ENCODE measurements at places on chromosomes 16 and 17.
A peak's percentile ranks its signal among the peaks of the same experiment; 100 is the strongest.

DNA sequence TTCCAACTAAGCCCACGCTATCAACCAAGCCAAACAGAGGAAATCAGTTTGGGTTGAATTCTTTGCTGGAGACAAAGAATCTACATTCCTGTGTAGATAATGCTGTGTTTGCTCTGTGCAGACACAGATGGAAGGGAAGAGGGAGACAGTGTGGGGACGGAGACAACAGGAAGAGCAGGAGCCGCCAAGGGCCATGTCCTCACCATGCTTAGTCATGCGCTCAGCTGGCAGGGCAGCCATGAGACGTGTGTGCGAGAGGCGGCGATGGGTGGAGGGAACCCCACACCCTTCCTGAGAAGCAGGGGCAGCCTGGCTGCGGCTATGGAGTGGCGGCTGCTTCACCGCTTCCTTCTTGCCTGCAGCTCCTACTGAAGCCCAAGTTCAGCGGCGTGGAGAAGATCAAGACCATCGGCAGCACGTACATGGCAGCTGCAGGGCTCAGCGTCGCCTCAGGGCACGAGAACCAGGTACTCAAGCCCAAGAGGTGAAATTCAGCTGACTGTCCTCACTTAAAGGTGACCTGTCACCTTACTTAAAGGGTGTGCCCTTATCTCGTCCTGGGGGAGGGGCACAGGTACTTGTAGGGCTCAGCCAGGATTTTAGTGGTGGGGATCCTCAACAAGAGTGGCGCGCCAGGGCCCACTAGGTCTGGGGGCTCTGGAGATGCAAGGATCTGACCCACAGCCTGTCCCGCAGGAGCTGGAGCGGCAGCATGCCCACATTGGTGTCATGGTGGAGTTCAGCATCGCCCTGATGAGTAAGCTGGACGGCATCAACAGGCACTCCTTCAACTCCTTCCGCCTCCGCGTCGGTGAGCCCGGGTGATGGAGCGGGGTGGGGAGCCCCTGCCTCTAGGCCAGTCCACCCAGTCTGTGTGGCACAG, 47.5 kb downstream of the ADCY7 start:
- DNase-seq: no peak

DNA sequence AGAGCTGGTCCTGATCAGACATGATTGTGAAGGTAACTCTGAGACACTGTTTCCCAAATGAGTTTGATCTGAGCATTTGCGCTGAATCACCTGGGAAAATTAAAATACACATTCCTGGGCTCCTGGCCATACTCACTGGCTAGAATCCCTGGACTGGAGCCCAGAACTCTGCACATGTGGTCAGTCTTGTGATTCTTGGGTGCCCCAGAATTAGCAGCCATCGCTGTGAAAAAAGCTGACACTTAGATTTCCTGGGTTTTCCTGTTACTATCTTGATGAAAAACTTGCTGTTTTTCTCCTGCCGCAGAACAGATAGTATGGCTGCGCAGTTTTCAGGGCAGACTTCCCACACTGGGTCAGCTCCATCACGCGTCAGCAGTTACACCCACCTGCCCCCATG, 24.6 kb downstream of the NECAB2 start:
- peak; percentile 57 for DNase-seq

- no peak for DNase-seq
These were observed 5.9 kb upstream of the HOXB13 start for GRCh38 chr17:48734333-48735061.

GRCh38 chr17:79777894-79778503, at the start of gene CBX2:
Gene CBX2, plus strand, starts transcription at chr17:79778148. Its CDS starts 88 bp downstream, at chr17:79778236.
- peak; percentile 72 for DNase-seq

DNA sequence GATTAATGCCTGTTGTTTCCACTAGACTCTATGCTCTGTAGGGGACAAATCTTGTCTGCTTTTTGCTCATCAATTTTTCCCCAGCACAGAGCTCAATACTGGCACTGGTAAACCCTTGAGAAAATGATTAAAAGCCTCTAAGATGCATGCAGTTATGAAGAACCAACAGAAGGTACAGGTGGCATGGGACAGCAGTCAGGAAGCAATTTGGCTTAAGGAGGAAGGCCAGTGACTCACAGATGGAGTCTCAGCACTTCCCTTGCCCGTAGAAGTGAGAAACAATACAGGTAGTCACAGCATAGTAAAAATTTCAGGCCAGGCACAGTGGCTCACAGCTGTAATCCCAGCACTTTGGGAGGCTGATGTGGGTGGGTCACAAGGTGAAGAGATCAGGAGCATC, 504.7 kb upstream of the RBFOX1 start:
- DNase-seq: no peak

- DNase-seq: no peak
These were observed 82.7 kb upstream of the CREBBP start for GRCh38 chr16:3963203-3963602.

GRCh38 chr17:79916506-79916905, 77.3 kb upstream of the CBX4 start:
- DNase-seq: no peak

DNA sequence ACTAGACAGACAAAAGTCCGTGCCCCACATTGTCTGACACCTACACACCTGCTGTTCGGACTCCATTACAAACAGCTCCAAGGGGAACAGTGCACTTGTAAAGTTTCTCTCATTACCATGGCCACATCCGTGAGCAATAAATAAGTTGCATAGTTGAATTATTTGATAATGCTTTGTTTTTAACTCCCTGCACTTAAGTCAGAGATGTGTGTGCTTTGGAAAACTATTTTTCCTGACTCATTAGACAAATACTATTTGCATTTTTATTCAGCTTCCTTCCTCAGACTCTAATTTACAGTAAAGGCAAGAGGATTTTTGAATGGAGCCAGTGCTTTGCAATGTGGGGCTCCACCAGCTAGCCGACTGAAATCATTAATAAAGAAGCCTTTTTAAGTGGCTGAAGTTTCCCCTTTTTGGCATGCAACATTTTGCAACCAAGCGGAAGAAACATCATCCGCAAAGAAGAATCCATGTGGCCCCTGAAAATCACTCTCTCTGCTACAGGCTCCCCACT, 6.5 kb upstream of the CCL2 start:
- peak; percentile 59 for DNase-seq

DNA sequence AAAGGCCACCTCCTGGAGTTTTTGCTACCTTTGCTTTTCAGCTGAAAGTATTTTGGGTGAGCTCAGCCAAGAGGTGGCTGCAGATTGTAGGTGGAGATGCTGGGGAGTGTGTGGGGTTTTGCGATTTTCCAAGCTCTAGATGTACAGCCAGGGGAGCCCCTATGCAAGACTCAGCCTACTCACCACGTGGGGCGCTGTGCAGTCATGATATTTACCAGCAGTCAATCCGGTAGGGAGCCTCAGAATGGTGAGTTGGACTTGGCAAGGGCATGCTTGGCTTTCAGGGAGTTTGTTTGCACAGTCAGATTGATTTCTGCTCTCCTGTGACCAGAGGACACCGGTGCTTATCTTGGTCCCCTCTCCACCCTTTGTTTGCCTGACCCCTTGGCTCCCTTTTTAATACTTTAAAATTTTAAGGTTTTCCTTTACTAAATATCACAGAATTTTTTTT, 175.3 kb downstream of the UTP18 start:
- DNase-seq: no peak

DNA sequence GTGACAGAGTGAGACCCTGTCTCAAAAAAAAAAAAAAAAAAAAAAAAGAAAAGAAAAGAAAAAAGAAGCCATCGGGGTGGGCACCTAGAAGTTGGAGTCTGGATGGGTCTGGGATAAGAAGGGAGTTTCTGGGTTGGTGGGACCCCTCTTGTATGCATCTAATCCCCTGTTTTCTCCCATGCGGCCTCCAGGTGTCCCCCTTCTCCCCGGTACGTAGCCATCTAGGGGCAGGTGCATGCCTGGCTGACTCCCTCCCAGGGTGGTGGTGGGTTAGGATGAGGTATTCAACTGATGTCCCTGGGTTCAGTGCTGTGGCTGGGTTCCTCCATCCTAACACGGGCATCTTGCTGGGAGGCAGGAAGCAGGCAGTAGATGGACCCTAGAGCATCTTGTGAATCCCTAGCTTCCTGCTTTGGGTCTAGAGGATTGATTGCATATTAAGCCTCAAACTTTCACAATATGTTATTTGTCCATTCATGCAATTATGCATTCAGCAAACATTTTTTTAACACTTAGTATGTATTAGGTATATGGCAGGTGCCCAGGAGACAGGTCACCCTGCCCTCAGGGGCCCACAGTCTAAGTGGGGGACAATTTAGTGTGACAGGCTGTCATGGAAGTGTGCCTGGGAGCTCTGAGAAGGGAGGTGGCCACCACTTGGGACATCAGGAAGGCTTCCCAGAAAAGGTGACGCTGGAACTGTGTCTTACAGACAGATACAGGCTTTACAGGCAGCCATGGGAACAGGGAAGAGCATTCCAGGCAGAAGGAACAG, 13.1 kb downstream of the FMNL1 start:
- no peak for DNase-seq

- DNase-seq: no peak
These were observed 299.3 kb downstream of the SOX9 start for GRCh38 chr17:72419866-72420774.

DNA sequence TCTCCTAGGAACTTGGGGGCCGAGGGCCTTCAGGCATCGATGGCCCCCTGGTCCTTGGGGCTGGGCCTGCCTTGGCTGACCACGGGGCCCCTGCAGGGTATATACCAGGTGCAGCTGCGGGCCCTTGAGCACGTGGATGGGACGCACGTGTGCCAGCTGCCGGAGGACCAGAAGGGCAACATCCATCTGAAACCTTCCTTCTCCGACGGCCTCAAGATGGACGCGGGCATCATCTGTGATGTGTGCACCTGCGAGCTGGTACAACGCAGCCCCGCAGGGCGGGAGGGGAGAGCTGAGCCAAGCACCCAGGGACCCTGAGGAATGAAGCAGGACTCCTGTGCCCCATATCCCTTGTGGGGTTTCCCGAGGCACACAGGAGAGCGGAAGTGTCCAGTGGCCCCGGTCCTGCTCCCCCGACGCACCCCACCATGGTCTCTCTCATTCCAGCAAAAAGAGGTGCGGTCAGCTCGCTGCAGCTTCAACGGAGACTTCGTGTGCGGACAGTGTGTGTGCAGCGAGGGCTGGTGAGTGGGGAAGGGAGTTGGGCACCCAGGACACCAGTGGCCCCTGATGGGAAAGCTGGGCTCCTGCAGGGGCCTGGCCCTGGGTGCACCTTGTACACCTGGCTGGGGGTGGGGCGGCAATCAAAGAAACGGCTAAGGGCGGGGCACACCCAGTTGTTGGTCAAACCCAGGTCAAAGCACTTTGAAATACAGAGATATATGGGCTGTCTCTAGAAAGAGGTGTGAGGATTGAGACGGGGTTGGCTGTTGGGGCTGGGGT, 10.6 kb downstream of the ITGB4 start:
- DNase-seq: no peak

- DNase-seq: no peak
These were observed 9.8 kb upstream of the TBX2 start for GRCh38 chr17:61389670-61390478.

DNA sequence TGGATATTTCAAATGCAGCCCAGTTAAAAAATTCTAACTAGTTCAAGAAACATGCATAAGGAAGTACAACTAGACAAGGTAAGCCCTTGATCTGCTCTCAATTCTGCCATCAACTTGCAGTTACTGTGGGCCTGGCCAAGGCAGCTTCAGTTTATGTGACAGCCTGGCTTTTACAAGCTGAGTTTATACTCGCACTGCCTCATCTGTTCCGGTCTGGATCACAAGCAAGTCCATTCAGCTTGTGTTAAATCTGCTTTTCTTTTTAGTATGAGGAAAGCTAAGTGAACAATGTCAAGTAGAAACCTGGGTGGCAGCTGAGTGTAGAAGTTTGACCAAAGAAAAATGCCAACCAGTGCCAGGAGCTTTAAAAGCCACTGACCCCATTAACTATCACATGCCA, 76.6 kb upstream of the CORO6 start:
- no peak for DNase-seq

- DNase-seq: no peak
These were observed 135.5 kb upstream of the WSB1 start for GRCh38 chr17:27158382-27158781.

GRCh38 chr16:54934481-54935265, 4.0 kb downstream of the IRX5 start:
- DNase-seq: peak; percentile 62

DNA sequence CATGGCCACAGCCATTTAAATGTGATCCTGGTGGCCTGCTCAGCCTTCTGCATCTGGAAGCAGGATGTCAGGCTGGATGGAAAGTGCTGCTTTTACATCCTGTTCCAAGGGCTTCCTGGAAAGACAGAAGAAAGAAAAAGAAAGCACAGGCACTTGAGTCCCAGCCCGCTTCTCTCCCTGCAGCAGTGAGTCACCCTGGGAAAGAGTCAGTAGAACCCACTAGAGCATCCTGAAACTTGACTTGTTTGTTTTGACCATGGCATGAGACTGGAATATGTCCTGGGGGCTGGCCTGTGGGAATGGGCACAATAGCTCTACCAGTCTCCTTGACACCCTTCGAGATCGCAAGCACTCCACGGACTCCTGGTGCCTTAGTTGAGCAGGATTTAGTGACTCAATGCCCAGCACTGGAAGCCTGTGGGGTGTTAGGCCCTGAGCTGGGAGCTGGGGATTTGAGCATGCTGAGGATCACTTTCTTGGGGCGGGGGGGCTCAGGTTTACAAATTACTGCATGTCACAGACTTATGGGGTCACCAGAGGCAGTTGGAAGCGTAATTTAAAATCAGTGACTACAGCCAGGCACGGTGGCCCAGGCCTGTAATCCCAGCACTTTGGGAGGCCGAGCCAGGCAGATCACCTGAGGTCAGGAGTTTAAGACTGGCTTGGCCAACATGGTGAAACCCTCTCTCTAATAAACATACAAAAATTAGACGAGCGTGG, 22.1 kb upstream of the GNA13 start:
- peak; percentile 68 for DNase-seq

DNA sequence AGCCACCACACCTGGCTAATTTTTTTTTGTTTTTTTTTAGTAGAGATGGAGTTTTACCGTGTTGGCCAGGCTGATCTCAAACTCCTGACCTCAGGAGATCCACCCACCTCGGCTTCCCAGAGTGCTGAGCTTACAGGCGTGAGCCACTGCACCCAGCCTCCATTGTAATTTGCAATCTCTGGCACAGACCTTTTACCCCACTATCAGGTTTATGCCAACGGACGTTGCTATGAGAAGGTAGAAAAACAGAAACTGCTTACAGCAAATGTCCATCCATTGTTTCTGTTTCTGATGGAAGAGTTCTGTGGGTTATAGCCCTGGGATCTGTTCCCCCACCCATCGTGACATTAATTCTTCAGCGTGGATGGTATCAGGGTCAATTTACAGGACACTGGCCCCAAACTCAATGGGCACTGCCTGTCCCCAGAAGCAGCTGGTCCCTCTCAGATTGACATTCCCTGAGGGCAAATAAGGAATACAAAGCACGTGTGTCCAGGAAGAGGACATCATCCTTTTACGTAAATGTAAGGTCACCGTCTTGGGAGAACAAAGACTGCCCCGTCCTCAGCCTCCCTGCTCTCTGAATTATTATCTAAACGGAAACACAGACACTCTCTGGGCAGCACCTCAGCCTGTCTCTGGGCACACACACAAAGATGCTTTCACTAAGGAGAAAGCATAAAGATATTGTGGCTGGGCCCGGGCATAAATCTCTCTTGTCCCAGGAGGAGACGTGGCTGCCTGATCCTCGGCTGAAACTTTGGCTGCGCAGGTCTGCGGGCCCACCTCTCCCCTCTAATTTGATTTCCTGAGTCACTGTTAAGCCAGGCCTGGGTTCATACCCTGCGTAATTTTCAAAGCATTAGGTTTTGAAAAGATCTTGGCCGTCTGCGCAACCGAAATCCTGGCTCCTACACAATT, 5.2 kb downstream of the KCNG4 start:
- no peak for DNase-seq

All from fibroblast of upper back skin (primary cell).